ENCODE measurements at places on chromosomes 7 and 10.

- peak; percentile 40 for DNase-seq
These were observed 19.0 kb upstream of the C10orf71 start for GRCh38 chr10:49280001-49280408.

- peak; percentile 63 for DNase-seq
These were observed 23.8 kb downstream of the MAPK8 start for GRCh38 chr10:48330269-48330668.

GRCh38 chr7:81533426-81533825 is 236.4 kb downstream of the HGF start:
- DNase-seq: no peak

DNA sequence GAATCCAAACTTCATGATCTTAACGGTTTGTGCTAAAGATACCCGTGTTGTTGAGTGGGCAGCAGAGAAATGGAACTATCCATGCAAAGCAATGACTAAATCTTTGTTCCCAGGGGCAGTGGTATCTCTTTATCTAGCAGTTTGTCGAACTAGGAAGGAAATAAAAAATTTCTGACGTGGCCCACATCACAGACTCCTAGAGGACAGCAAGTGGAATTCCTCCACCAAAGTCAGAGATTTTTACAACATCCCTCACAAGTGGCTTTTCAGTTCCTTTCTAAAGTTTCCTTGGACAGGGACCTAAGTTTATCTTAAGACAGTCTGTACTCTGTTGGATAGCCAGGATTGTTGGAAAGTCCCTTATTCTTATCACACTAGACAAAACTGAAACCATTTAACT is 136.0 kb downstream of the RAPGEF5 start:
- DNase-seq: peak; percentile 35

DNA sequence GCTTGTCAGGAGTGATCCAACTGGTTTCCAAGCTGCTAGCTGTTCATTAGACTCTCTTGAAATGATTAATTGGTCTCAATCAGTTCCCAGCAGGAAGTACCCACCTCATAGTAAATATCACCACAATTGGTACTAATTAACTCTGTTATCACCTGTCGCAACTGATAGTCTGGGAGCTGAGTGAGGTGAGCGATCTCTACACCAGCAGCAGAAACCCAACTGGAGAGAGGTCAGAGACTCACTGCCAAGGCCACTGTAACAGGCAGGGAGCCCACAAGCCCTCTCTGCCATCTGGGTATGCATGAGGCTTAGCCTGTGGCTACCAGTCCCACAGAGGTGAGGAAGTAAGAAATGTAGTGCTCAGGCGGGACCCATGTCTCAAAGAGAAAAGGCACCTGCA is 245.5 kb downstream of the DYNC1I1 start:
- DNase-seq: no peak

GRCh38 chr7:140977741-140978140 is 37.0 kb downstream of the MRPS33 start:
- DNase-seq: no peak

DNA sequence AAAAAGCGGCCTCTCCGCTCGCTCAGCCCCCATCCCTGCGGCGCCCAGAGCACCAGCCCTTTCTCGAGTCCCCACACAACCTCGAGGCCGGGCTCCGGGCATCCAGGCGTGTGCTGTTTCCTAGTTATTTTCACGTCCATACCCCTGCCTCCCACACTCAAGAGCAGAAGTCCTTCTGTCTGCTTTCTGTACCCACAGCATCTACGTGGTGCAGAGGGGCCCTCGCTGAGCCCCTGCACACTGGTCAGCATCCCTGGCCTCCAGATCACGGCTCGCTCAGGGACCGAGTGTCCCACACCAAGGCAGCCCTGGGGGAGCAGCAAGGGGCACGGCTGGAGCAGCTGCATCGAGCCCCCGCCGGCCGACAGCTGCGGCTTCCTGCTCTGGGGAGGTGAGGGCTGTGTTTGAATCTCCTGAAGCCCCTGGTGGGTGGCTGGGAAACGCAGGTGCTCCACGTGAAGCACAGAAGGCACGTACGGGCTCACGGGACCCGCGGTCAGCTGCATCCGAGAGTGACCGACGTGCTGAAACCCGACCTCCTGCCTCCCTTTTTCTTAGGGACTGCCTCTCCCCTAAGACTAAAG is 333.1 kb downstream of the DNAJB6 start:
- no peak for DNase-seq

DNA sequence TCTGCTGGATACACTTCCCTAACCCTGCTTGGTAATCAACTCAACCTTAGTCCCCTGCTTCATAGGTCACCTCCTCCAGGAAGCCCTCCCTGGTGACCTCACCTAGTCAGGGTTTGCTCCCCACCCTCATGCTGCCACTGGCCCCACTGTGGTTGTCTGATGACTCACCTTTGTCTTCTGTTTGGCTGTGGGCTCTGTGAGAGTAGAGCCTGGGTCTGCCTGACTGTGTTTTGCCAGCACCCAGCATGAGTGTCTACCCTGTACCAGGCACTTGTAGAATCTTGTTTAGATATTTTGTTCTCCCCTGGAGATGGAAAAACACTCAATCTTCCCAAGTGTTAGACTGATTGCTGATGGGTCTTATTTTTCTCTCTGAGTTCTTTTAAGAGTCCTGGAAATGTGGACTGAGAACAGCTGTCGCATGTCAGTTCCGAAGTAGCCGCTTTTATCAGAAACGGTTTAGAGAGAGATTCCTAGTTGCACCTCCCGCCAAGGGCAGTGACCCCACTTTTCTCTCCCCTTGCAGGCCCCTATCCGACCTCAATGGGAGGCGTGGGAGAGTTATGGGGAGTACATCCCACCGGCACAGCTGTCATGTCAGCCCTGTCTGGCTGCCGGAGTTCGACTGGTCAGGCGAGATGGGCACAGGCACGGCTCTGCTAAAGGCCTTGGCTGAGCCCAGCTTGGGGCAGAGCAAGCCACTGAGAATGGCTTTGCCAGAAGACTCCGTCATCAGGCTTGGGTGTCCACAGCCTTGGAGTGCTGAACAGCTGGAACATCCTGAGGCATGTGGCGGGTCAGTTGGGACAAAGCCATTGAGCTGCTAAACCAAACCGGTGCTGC is 134.3 kb downstream of the GRK5 start:
- DNase-seq: peak; percentile 66

- DNase-seq: no peak
These were observed 2.4 kb upstream of the HOXA10 start for GRCh38 chr7:27176524-27176845.

DNA sequence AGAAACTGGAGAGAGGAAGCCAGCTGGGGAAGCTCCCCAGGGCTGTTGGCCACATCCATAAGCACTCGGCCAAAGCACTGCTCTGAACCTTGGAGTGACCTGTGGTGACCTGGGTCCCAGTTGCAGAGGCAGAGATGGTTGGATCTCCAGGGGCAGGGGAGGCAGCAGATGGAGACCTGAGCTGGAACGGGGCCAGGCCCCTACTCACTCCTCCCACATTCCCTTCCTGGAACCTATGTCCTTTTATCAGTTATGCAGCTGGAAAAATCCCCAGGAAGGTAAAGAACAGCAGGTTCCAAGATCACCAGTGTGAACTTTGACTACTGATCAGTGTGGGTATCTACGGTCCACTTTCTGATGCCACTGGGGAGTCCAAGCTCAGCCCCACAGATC is 9.6 kb upstream of the PNLIPRP2 start:
- DNase-seq: no peak

- peak; percentile 98 for DNase-seq
These were observed 64.6 kb downstream of the KLF6 start for GRCh38 chr10:3720228-3721019.

DNA sequence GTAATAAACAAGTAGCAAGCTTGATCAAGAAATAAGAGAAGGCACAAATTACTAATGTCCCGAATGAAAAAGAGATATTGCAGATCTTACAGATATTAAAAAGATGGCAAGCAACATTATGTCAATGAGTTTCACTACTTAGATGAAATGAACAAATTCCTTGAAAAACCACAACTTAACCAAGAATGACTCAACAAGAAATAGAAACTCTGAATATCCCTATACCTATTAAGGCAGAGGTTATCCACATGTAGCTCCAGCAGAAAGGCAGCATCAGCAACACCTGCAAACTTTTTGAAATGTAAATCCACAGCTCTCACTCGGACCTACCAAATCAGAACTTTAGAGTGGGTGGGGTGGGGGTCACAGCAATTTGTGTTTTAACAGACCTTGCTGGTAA is 33.6 kb downstream of the PDE1C start:
- DNase-seq: no peak

DNA sequence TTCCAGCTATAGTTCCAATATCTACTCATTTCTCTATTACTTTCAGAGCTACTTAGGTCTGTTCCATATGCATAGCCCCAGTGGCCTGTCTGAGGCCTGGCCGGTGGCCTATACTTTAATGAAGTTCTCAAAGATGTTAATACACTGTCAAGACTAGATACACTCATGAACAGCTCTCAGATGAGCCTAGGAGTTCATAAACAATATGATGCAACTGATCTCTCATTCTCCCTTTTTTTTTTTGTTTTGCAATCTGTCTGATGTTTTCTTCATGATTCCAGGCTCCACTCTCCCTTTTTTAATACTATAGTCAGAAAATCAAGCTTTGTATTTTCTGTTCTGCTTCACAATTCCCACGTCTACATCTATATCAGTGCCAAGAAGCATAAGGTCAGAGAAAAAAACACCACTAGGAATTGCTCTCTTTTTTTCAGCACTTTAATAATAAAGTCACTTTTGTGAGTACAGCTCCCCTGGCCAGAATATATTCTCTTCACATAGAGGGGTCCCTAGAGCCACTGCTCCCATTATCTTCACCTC is 321.0 kb downstream of the C7orf25 start:
- no peak for DNase-seq

DNA sequence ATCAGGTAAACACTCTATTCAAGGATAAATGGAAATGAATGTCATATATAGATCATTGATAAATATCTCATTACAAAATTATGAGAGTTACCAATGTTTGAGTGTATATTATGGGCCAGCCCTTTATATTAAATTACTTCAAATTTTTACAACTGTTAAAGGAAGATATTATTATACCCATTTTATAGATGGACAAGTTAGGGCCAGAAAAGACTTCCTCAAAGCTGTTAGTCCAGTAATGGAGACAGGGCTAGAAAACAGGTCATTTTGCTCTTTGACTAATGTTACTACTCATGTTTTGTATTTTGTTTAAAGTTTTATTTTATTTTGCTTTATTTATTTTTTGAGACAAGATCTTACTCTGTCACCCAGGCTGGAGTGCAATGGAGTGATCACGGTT is 101.6 kb downstream of the CFTR start:
- DNase-seq: no peak

DNA sequence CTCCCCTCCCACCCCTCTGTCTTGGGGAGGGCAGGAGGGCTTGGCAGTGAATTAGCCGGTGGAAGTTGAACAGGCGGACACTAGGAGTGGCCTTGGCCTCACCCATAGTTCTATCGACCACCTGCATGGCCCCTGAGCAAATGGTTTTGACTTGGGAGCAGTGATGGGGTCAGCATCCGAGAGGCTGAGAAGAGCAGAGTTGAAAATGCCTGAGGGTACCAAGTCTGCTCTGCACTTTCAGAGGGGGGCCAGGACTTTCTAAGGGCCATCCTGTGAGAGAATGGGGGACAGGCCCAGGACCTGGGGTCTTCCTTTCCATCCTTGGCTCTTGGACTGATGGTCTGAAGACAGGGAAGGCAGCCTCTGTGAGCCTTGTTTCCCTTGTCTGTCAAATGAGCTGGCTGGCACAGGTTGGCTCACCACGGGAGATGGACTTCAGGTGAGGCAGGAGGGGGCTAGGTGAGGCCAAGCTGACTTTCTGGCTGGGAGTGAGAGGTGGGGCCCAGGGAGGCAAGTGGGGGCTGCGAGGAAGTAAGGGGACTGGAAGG is 29.4 kb downstream of the CDH23 start:
- DNase-seq: no peak

DNA sequence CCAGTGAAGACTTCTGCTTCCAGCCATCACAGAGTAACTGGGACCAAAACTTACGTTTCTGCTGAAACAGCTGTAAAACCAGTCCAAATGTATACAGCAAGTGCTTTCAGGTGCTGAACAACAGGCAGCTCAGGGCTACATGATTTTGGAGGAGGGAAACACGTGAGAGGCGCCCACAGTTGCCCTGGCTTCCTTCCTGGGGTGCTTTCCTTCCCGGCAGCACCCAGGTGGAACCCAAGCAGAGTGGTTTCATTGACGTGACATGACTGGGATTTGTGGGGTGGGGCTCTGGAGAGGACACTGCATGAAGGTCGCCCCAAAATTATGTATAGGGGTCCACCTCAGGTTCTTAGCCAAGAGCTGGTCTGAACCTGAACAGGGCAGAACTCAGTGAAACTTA is 34.2 kb downstream of the IL2RA start:
- DNase-seq: no peak

- peak; percentile 65 for DNase-seq
These were observed 41.9 kb downstream of the RNLS start for GRCh38 chr10:88541116-88541626.

- DNase-seq: peak; percentile 98
These were observed 36.7 kb downstream of the BTBD16 start for GRCh38 chr10:122307669-122308416.

DNA sequence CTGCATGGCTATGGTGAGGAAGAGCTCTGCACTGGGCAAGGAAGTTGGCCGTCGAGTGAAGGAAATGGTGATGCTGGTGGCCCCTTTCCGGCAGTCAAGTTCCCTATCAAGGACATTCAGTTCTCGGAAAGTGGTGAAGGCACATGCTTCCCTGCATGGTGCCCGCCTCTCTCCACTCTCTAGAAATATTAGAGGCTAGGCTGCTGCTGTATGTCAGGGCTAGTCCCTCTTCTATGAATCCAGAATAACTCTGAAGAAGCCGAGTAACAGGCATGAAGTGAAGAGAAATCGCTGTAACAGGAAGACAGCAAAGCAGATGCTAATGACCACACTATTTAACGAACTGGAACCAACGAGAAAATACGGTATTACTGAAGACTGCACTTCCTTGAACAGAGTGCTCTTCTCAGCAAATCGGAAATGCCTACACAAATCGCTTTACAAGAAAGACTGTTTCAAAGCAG is 5.4 kb downstream of the IDI1 start:
- DNase-seq: no peak

GRCh38 chr7:149811221-149811620 is 27.0 kb upstream of the ZNF862 start:
- DNase-seq: no peak

GRCh38 chr7:29647020-29647654 is 83.5 kb downstream of the PRR15 start:
- no peak for DNase-seq

GRCh38 chr7:148299350-148300276 is 291.0 kb upstream of the C7orf33 start:
- no peak for DNase-seq

GRCh38 chr7:128705891-128706333 is 33.2 kb upstream of the CALU start:
- peak; percentile 87 for DNase-seq

- peak; percentile 5 for DNase-seq
These were observed 27.1 kb downstream of the CREM start for GRCh38 chr10:35153716-35154115.

GRCh38 chr7:55085511-55086412 is 66.9 kb downstream of the EGFR start:
- DNase-seq: no peak

DNA sequence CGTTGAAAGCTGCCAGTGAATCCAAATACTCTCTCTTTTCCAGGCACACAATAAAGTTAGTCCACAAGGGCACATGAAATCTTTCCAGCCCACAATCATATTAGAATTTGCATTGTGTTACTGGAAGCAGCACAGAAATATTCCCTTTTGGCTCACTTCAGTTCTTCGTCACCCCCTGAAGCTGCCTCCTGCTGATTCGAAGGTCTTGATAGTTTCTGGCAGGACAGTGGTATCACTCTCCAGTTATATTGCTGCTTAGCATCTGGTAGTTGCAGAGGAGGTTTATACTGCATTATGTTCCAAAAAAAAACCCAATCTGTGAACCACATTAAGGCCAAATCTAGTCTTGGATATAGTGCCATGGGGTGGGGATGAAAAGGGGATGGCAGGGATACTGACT is 253.2 kb downstream of the BICC1 start:
- no peak for DNase-seq
